ENCODE measurements at places on chromosomes 2 and 18.
A peak's percentile ranks its signal among the peaks of the same experiment; 100 is the strongest.

DNA sequence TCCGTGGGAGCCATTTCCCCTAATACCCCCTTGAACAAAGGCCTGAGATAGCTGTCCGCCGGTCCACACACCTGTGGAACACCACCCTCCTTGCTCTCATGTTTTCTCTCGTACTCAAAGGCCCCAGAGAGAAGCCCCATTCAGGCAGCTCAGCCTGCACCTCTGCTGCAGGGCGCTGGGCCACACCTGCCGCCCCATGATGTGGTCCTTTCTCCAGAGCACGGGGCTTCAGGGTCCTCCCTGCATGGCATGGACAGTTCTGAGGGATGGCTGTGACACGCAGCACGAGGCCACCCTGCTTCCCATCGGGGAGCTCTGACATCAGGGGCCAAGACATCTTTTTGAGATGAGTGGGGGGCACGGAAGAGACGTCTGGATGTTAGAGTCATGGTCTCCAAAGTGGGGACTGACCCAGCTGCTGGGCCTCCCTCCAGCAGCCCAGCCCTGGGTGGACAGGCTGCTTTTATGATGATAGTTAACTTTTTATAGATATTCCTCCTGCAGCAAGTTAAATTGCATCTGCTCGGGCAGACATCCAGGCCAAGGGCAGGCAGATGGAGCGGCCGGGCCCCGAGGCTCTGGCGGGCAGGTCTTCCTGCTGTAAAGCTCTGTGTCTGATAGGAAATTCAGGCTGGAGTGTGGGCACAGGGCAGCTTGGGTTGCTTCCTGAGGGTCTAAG is 56.7 kb downstream of the SDC1 start:
- DNase-seq: no peak

GRCh38 chr2:140246957-140247356 is 1466.8 kb upstream of the NXPH2 start:
- no peak for DNase-seq

DNA sequence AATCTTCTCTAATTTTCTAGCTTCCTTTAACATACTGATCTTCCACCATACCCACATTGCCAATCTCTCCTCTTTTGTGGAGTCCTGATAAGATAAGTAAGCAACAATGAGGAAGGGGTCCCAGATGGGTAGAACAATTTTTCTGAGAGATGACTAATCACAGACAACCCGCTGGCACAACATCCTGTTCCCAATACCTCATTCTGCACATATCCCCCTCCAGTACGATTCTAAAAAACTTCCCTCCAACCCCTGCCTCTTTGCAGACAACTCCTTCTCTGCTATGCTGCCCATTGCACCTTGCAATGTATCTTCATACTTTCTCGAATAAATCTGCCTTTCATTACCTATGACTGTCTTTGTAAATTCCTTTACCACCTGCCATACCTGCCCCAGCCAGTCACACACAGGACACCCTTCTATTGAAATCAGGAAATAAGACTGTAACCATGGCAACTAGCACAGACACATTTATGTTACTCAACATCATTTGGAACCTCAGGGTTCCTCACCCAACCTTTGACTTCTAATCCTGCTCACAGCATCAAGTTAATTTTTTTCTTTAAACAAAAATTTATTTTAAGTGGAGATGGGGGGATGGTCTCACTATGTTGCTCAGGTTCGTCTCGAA is 7.4 kb upstream of the EXOC6B start:
- no peak for DNase-seq

- no peak for DNase-seq
These were observed 52.0 kb downstream of the DSEL start for GRCh38 chr18:67464499-67464898.

GRCh38 chr2:225282858-225283710 is 116.4 kb upstream of the NYAP2 start:
- DNase-seq: peak; percentile 28

DNA sequence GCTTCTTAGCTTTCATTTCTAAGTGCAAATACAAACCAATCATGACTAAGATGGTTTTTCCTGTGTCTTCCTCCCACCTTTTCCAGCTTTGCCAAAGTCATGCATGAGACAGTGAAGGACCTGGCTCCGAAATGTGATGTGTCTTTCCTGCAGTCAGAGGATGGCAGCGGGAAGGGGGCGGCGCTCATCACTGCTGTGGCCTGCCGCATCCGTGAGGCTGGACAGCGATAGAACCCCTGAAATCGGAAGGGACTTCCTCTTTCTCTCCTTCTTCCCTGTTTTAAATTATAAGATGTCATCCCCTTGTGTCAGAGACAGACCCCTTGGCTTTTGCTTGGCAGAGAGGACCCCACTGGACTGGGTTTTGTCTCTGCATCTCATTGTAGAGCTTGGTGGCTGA is 56.8 kb downstream of the HK2 start:
- no peak for DNase-seq

GRCh38 chr2:145692971-145693478 is 1173.1 kb upstream of the ZEB2 start:
- DNase-seq: peak; percentile 6

DNA sequence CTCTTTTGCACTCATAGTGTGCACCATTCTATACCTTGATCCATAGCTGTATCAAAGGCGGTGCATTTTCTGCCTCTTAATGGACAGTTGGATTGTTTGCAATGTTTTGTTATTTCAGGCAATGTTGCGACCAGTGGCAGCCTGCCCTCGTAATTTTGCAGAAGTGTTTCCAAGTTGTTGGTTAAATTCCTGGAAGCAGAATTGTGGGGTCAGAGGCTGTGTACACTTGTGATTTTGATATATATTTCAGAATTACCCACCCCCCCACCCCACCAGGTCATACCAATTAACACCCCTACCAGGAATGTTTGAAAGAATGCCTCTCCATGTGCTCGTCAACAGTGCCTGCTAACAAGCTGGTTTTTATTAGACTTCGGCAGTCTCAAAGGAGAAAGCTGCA is 32.4 kb upstream of the IL1R1 start:
- no peak for DNase-seq

DNA sequence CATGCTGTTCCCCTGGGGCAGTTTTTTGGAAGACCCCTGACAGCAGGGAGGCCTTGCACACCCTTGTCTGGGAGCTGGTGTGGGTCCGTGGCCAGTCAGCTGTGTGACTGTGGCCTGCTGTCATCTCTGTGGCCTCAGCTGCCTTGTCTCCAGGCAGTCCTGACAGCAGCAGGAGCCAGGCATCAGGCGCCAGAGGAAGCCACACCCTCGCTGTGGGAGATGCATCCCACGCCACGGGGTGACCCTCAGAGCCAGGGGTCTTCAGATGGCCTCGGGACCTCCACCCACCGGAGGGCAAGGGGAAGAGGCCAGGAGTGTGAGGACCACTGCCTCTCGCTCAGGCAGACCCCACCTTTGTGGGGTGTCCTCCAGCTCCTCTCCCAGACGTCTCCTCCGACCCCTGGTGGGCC is 5.0 kb downstream of the BOK start:
- no peak for DNase-seq

DNA sequence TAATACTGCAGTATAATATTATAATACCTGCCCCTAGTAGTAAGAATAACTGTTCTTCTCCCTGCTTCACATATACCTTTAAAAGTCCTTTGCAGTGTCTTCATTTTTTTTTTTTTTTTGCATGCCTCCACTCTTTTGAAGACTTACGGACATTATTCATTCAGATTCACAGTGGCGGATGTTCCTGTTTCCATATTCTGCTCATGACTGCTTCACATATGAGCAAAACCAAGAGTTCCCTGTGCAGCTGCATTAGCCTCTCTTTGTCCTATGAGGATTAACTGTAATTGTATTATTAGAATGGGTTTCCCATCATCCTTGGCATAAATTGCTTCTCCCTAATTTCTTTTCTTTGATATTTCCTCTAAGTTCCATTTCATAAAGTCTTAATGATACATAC is 12.8 kb downstream of the IL18RAP start:
- DNase-seq: no peak

DNA sequence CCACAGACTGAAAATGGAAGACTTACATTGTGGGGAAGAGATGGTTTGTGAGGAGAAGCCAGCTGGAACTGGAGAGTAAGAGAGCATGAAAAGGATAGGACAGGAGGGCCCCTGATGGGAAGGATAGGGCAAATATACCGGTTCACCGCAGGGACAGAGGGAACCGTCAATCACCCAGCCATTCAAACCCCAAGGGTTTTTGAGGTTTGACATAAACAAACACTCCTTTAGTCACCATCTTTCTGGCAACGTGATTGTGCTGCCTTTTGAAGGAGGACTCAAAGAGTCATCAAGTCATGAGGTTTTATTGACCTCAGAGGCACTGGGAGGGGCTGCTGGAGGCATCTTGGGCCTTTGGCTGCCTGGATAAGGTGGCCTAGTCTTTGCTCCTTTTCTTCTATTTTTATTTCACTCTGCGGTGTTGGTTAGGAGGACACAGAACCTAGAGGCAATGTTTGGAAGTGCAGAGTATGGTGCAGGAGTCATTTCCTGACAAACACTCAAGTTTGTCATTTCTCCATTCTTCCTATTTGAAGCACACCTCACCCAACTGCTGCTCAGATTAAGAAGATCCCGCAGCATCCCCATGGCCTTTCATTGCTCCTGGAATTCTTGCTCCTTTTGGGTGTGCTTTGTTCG is 487.3 kb upstream of the SPRED2 start:
- DNase-seq: no peak

DNA sequence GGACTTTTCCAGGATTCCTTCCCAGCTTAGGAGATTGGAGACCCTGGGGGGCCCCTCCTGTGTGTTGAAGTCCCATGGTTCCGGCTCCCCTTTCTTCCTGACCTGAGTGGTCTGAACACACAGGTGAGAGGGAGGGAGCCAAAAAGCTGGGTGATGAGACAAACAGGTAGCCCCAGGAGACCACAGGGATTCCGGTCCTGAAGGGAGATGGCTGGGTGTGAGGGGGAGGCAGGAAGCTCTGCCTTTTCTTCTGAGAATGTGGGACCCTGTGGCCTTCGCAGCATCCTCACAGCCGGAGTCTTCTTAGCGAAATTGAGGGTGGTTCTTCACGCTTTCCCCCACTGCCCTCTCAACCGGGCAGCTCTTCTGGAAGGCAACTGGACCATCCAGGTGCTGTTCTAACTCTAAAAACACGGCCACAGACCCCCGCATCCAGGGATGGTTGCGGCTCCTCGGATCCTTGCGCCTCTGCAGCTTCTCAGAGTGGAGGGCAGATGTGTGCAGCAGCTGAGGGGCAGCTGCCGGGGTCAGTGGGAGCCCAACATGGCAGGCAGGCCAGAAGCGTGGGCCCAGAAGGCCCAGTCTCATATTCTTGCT is 4.4 kb downstream of the SLC66A3 start:
- DNase-seq: no peak

GRCh38 chr18:38883111-38883510 is 1317.5 kb upstream of the CELF4 start:
- DNase-seq: no peak

DNA sequence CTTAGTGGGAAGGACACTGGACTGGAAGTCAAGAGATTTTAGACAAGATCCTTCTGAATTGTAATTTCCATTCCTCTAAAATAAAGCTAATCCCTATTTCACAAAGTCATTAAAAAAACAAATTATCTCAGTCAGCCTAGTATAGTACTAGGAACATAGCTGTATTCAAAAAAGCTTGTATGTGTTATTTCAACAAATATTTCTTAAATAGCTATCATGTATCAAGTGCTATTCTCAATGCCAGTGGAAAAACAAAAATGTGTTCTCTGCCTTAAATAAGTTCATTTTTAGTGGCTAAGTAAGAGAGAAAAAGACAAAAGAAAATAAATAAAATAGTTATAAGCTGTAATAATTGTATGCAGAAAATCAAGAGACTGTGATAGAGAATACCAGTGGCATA is 541.8 kb upstream of the CDH2 start:
- DNase-seq: no peak

- DNase-seq: no peak
These were observed 7.7 kb upstream of the SERPINE2 start for GRCh38 chr2:224046752-224047151.

DNA sequence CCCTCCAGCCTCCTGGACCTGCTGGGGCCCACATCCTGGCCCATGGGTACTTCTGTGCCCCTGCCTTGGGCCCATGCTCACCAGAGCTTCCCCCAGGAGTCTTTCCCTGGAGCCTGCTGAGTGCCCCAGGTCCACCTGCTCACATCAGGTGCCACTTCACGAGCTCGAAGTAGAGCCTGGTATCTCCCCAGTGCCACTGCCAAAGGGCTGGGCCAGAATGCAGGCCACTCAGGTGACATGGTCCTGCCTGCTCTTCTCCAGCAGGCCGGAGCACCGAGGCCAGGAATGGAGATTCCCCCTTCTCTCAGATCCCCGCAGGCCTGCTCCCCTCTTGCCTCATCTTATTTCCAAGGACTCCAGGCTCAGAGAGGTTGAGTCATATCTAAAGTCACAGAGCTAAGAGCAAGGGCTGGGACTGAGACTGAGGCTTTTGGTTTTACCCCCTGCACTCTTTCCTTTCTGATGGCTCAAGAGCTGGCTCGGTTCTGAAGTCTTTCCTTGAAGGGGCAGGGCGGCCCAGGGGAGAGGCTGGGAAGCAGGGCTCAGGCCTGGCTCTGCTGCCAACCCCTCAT is 79.2 kb downstream of the HS1BP3 start:
- no peak for DNase-seq

GRCh38 chr18:12408247-12408869 is 629 bp downstream of the PRELID3A start:
- DNase-seq: peak; percentile 33

- no peak for DNase-seq
These were observed 126.3 kb upstream of the HS6ST1 start for GRCh38 chr2:128444816-128445522.

GRCh38 chr2:140246058-140246457 is 1465.9 kb upstream of the NXPH2 start:
- no peak for DNase-seq

DNA sequence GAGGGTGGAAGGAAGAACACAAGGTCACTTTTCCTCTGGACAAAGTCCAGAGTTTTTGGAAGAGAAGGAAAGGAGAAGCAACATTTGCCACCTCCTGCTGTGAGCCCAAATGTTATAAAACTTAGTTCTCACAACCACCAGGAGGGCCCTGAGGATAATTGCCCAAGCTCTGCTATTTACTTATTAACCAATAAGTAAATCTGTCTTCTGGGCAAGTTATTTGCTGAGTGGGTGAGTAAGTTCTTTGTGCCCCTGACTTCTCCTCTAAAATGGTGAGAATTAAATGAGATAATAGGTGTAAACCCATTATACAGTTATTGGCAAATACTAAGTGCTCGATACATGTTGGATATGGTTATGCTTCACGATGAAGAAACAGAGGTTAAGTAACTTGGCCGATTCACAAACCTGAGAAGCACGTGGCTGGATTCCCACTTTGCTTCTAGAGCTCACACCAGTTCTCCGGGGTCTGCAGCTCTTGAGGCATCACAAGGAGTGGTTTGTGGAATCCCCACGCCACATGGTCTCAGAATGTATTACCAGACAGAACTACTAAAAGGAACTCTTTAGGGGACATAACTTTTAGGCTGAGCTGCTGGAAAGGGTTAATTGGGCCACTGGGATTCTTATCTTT is 164.1 kb downstream of the MYCN start:
- no peak for DNase-seq

DNA sequence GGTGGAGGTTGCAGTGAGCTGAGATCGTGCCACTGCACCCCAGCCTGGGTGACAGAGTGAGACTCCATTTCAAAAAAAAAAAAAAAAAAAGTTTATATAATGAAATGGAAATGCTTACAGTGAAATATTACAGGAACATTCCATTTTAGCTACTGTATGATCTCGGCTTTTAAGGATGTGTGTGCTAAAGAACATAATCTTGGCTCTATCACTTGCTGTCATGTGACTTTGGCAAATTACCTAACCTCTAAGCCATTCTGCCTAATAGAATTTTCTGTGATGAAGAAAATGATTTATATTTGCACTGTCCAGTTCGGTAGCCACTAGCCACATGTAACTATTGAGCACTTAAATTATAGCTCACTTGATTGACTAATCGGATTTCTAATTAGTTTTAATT is 36.3 kb downstream of the SMAD4 start:
- DNase-seq: no peak

Measured in Ammon's horn (tissue), 1 donor.